NCI-H2171 treated with DMSO at 0.1 percent for 48 hours (cell line): ENCODE measurements at places on chromosomes 2 and 18.

DNA sequence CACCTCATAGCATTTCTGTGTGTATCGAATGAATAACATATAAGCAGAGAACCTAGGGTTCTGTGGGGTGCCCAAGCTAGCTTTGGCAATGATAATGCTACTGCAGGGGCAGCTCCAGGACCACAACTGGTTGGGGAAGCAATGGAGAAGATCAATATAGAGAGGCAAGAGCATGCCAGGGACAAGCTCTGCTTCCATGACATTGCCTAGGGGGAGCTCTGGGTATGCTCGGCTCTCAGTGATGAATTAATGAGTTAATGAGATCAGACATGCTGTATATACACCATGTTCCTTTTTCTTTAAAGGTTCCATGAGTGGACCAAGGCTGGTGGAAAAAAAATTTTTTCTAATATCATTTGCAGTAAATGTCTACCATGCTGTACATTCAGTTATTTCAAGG, 618.4 kb downstream of the BCL11A start:
- DNase-seq, result no peak

DNA sequence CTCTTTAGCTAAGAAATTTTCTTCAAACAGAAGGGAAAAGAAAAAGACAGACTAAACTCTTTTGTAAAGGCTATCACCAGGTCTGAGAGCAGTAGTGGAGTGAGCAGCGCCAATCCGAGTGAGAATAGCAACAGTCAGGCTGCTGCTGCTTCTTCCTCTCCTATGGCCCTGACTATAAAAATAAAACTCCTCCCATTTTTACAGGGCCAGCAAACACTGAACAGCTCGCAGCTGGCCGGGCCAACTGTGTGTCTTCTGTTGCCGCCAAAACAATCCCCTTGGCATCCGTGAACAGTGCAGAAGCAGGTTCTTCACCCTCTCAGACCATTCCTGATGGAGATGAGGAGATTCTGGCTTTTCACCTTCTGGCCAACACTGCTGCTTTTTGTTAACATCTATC, 124.5 kb downstream of the CNTNAP5 start:
- no peak for DNase-seq

DNA sequence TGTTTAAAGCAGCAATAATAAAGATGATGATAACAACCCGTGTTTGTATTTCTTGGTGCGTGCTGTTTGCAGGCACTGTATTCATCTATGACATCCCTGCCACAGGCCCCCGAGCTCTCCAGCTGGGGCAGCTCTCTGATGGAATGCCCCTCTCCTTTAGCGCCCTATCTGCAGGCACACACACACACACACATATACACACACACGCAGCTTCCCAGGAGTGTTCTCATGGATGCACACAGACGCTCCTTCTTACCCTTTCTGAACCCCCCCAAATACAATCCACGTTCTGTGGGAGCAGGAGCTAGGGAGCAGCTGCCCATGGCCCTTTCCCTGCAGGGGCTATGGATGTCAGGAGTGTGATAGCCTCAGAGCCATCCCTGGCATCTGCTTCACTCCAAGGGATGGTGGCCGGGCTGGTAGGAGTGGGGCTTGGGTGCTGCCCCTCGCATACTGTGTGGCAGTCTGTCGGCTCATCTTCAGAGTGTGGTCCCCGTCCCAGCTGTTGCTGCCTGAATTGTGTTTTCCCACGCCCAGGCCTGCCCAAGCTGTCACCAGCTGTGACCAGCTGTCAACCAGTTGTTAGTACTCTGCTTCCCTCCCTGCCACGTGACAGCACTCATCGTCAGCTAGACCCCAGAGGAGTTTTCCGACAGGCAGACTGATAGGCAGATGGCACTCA, 50.8 kb upstream of the MYCN start:
- peak; percentile 85 for DNase-seq

DNA sequence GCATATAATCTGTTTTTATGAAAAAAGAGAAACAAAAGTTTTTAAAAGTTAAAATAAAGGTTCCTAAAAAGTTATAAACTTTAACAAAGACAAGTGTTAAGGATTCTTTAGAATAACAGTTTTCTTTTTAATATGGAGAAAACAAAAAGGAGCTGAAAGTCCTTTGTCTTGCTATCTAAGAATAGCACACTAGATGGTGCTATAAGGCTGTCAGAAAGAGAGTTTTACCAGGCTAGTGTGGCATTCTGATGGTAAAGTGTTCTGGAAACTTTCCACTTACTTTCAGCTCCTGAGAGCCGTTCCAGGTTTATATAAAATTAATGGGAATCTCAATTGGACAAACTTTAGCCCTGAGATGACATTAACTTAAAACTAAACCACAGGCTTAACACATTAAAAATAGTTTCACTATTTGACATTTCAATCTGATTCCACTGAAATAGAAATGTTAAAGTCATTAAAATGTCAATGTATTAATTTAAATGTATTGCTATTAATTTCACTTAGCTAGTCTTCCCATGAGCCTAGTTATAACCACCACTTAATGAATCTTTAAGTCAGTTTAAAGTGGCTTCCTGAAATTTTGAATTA, 3.7 kb downstream of the FBXO48 start:
- DNase-seq, result peak; percentile 54

- no peak for DNase-seq
Observed at GRCh38 chr2:69097148-69097610, 84.2 kb downstream of the ANTXR1 start.

DNA sequence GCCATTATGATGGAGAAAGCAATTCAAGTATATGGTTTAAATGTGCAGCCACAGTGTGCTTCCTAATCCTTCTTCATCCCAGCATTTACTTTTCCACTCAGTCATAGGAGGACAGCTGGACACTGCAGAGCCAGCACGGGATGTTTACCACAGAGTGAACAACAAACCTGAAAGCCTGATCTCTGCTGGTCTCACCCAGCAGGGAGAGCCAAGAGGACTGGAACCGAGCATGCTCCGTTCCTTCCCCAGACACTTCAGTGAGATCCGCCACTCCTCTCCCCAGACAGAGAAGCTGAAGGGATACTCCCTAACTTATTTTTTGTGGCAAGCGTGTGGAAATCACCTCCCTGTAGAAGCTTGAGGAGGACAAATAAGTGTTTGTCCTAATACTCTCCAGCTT, 23.2 kb upstream of the GORASP2 start:
- DNase-seq, result no peak

- DNase-seq, result no peak
Observed at GRCh38 chr2:49286045-49286444, 131.7 kb upstream of the FSHR start.

GRCh38 chr18:3451989-3452749, 2.2 kb downstream of the TGIF1 start:
- DNase-seq, result no peak

- no peak for DNase-seq
Observed at GRCh38 chr18:48709371-48710062, 170.7 kb downstream of the CTIF start.

- DNase-seq, result no peak
Observed at GRCh38 chr2:226831266-226831665, 4.6 kb upstream of the RHBDD1 start.
